ENCODE measurements at places on chromosomes 7 and 10.

GRCh38 chr10:124000792-124001201, 92.6 kb downstream of the CHST15 start:
- DNase-seq: no peak

DNA sequence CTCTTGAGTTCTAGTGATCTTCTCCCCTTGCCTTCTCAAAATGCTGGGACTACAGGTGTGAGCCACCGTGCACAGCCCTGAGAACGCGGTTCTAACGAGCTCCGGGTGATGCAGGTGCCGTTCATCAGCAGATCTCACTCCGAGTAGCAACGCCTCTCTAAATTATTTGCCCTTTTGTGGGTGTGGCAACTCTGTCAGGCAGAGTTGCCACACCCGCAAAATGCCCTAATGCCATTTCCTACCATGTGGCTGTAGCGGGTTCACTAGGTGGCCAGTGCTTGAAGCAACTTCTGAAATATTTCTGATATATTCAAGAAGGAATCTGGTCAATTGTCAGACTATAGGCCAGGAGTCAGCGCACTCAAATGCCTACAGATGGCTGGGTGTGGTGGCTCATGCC, 62.9 kb upstream of the NMT2 start:
- DNase-seq: no peak

DNA sequence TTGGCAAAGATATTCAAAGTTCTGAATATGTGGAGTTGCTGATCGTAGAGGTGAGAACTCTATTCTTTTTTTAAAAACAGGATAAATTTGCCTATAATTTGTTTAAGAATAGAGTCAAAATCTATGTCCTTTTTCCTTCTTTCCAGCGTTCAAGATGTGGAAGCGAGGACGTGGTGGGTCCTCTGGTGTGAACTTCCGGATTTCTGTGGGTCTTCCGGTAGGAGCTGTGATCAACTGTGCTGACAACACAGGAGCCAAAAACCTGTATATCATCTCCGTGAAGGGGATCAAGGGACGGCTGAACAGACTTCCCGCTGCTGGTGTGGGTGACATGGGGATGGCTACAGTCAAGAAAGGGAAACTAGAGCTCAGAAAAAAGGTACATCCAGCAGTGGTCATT, 40.5 kb upstream of the SP8 start:
- no peak for DNase-seq

DNA sequence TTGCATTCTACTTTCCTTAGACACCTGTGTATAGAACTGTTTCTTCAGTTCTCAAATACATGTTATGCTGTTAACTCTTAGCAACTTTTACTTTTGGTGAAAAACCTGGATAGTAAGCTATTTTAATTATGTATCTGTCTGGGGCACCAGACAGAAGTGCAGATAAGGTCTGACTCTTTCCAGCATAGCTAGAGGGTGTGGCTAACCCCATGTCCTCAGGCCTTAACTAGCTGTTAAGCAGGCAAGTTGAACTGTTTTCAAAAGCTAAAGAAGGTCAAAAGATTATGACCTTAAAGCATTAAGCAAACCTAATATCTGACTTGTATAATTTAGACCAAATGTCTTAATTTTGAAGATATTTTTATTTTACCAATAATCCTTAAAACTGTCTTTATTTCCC, 45.1 kb upstream of the INHBA start:
- DNase-seq: no peak

DNA sequence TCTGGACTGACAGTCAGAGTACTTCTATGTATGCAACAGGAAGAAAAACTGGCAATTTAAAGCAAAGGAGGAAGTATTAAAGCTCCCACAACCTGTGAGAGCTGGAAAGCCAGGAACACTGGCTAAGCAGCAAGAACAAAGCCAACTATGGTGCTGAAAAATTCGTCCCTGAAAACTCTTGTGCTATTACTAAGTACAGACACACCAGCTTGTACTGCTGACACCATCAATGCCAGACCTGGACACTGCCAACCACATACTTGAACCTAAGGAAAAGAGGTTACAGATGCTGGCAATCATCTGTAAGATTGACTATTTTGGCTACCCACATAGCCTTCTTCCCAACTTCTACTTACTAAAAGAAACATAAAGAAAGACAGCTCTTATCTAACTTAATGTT, 1110.6 kb downstream of the SORCS3 start:
- no peak for DNase-seq
